ENCODE measurements at places on chromosomes 16 and 17. TPM values are rescaled to one million over a fixed set of nuclear protein-coding genes. Genes with fewer than 3 reads are reported as not detected.

DNA sequence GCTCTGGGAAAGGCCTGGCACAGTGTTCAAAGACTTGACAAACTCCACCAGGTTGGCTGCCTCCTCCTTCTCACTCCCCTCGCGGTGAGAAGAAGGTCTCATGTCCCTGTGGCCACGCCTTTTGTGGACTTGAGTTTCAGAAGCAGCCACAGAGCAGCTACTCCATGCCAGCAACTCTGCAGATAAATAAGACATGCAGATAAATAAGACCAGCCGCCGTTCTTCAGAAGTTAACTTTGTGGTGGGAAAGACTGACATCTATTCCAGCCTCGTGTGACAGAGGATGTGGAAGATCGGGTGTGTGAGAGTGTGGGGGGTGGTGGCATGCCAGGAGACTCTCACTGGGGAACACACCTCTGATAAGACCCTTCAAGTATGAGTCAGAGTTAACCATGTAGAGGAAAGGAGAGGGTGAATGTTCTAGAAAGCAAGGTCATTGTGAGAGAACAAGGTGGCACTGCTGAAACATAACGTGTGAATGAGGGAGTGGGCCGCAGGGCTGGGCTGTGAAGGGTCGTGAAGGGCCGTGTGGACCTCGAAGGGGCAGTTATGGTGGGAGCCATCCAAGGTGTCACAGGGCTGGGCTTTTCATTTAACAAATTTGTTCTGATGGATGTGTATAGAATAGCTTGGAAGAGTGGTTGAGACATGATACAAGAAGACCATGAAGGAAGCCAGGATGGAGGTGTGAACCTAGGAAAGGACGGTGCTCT is 830 bp downstream of the SPACA3 start:
- no peak for DNase-seq

GRCh38 chr17:33712120-33712519 is 419.0 kb upstream of the ASIC2 start:
- DNase-seq = no peak

DNA sequence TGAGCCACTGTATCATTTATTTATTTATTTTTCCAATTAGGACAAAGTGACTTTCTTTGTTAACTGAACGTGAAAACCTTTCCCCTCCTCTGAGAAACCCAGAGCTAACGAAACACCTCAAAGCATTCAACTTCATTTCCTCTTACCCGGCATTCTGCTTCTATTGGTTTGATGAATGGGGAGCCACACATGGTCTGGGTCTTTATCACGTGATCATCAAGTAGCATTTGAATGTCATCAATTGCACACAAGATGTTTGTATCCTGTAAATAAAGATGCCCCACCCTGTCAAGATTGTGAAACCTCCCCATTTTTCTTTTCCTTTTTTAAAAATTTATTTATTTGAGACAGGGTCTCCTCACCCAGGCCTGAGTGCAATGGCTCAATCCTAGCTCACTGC is 80.1 kb downstream of the DNAH3 start:
- no peak for DNase-seq

GRCh38 chr16:3912897-3913296 is 32.4 kb upstream of the CREBBP start:
- DNase-seq = no peak

- DNase-seq = no peak
Measured at GRCh38 chr17:5700745-5701144, 116.4 kb upstream of the NLRP1 start.

GRCh38 chr17:14838567-14838966 is 426.6 kb downstream of the PMP22 start:
- DNase-seq = no peak

PRSS27 gene
- total RNA-seq = 2.4 TPM

FOXC2 gene
- not detected for total RNA-seq

MIF4GD gene
- total RNA-seq = 41.5 TPM

GDE1 gene
- 25.3 TPM for total RNA-seq
